Psoas muscle (tissue), 8 donors: ENCODE measurements at places on chromosomes 6 and 20. TPM values are rescaled to one million over a fixed set of nuclear protein-coding genes. Genes with fewer than 3 reads are reported as not detected.

The TRIM40 gene
- total RNA-seq, result not detected

The CENPW gene
- total RNA-seq, result 7.4 TPM

The PLEKHG1 gene
- 10.6 TPM for total RNA-seq

The OTOR gene
- total RNA-seq, result not detected

The TXLNB gene
- total RNA-seq, result 230 TPM

The C20orf144 gene
- total RNA-seq, result not detected

The C6orf15 gene
- not detected for total RNA-seq

The FLOT1 gene
- 182 TPM for total RNA-seq

The CCN6 gene
- not detected for total RNA-seq

The FRK gene
- 1.4 TPM for total RNA-seq

The DEFB132 gene
- not detected for total RNA-seq

The NRSN1 gene
- total RNA-seq, result not detected

The DACT2 gene
- not detected for total RNA-seq

The AVP gene
- not detected for total RNA-seq

The SIRPD gene
- total RNA-seq, result not detected

The DEFB124 gene
- total RNA-seq, result not detected

The ANKRD66 gene
- not detected for total RNA-seq

The PRR18 gene
- total RNA-seq, result not detected

The SOBP gene
- 14.8 TPM for total RNA-seq

The LZTS3 gene
- 5.8 TPM for total RNA-seq
